ENCODE measurements at places on chromosomes 1 and 21.
A peak's percentile ranks its signal among the peaks of the same experiment; 100 is the strongest.

GRCh38 chr21:36985751-36986594, 19.5 kb upstream of the HLCS start:
- H3K4me3 ChIP-seq: no peak overlapping the region
- no peak overlapping the region for H3K27ac ChIP-seq
- H3K27me3 ChIP-seq: no peaks in the 10 kb centered on the region
- no peaks in the 10 kb centered on the region for H3K36me3 ChIP-seq
- peaks cover 23% of the 10 kb centered on the region for H3K4me1 ChIP-seq
- no peak for DNase-seq

- H3K4me3 ChIP-seq: peak overlapping the region; percentile 88
- H3K4me1 ChIP-seq: peaks cover 8% of the 10 kb centered on the region
- H3K36me3 ChIP-seq: peaks cover 25% of the 10 kb centered on the region
- no peak for DNase-seq
Measured at GRCh38 chr1:36464605-36465393, 615 bp upstream of the MRPS15 start.

- DNase-seq: no peak
- H3K4me3 ChIP-seq: no peak overlapping the region
- H3K27me3 ChIP-seq: no peaks in the 10 kb centered on the region
- no peaks in the 10 kb centered on the region for H3K4me1 ChIP-seq
- no peak overlapping the region for H3K27ac ChIP-seq
Measured at GRCh38 chr1:89167590-89168230, 8.1 kb downstream of the GBP7 start.

GRCh38 chr1:229148041-229148671, 122.8 kb upstream of the RAB4A start:
- H3K27me3 ChIP-seq: no peaks in the 10 kb centered on the region
- no peak overlapping the region for H3K27ac ChIP-seq
- H3K4me1 ChIP-seq: peaks cover 15% of the 10 kb centered on the region
- H3K36me3 ChIP-seq: no peaks in the 10 kb centered on the region
- DNase-seq: peak; percentile 40

GRCh38 chr1:104801344-104801743, 1051.6 kb downstream of the AMY1C start:
- H3K27me3 ChIP-seq: no peaks in the 10 kb centered on the region
- no peaks in the 10 kb centered on the region for H3K36me3 ChIP-seq
- no peak for DNase-seq
- no peaks in the 10 kb centered on the region for H3K4me1 ChIP-seq
- no peak overlapping the region for H3K27ac ChIP-seq
- no peak overlapping the region for H3K4me3 ChIP-seq

GRCh38 chr1:53567450-53567849, 108.3 kb downstream of the DMRTB1 start:
- no peak for DNase-seq
- peaks cover 3% of the 10 kb centered on the region for H3K27me3 ChIP-seq
- no peak overlapping the region for H3K4me3 ChIP-seq
- peaks cover 12% of the 10 kb centered on the region for H3K4me1 ChIP-seq
- no peaks in the 10 kb centered on the region for H3K36me3 ChIP-seq

DNA sequence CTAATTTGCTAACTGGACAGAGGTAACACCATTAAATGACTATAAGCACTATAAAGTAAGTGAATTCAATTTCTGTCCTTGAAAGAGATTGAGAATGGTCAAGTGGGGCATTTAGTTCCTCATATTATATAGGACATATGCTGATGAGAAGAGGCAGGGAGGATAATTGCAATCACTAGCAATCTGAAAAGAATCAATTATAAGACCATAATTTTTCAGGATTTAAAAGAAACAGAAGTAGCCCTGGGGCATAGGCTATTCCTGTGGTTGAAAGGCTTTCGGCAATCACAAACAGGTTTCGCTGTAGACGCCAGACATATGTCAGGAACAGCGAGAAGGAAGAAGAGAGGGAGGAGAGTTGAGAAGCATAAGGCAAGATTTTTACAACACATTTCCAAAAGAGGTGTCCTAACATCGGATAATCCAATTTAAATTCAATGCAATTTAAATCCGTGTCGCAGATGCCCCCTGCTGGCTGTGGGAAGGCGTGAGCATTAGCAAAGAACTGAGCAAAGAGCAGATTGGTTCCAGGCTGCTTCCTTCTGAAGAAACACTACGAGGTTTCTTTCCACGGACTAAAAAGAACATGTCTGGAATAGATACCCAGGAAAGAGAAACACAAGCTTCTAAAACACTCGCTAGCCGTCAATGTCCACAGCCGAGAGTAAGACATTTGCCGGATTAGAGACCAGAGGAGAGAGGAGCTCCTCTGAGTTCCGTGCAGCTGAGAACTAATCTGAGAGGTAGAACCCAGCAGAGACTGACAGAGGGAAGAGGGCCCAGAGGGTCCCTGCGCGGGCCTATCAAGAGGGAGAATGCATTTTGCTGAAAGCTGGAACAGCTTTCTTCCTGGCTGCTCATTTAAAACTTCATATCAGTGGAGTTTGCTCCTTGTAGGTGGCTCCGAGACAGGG, 27.9 kb downstream of the RGS5 start:
- peaks cover 34% of the 10 kb centered on the region for H3K4me1 ChIP-seq
- no peak overlapping the region for H3K27ac ChIP-seq
- DNase-seq: peak; percentile 83

- peak overlapping the region; percentile 71 for H3K4me3 ChIP-seq
- DNase-seq: peak; percentile 86
- no peaks in the 10 kb centered on the region for H3K27me3 ChIP-seq
- peaks cover 55% of the 10 kb centered on the region for H3K4me1 ChIP-seq
Measured at GRCh38 chr1:23558140-23558871, 995 bp downstream of the ID3 start.

GRCh38 chr1:178057141-178057765, 36.7 kb upstream of the RASAL2 start:
- H3K4me3 ChIP-seq: peak overlapping the region; percentile 13
- H3K36me3 ChIP-seq: no peaks in the 10 kb centered on the region
- peak overlapping the region; percentile 41 for H3K27ac ChIP-seq
- H3K27me3 ChIP-seq: no peaks in the 10 kb centered on the region

DNA sequence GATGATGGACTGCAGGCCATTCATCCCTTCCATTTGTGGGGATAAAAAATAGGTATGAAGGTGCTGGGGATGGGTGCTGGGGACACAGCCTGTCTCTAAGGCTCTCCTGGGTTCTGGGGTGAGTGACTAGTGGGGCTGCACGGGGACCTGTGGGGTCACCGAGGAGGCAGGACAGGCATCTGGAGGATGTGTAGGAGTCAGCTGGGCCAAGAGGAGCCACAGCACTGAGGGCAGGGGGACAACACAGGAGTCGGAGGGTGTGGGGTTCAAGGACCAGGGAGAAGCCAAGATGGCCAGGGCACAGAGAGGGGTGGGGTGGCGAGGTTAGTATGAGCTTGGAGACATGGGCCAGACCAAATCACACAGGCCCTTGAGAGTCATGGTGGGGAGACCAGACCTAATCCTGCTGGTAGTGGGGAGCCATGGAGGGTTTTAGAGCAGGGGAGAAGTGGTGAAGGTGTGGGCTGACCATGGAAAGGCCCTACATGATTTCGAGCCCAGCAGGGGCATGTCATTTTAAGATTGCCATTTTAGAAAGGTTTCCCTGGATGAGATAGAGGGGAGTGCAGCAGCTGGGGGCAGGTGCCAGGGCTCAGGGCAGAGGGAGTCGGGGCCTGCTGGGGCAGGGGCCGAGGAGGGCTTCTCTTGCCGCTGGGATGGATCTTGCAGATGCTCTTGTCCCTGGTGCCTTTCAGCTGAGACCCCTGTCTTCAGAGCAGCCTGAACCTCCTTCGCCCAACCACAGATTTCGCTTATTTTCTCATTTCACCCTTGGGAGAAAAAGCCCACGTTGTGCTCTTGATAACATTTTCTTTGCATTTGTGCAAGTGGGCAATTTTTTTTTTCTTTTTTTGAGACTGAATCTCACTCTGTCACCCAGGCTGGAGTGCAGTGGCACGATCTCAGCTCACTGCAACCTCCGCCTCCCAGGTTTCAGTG, 22.7 kb downstream of the SERINC2 start:
- no peaks in the 10 kb centered on the region for H3K36me3 ChIP-seq
- H3K4me1 ChIP-seq: no peaks in the 10 kb centered on the region
- H3K4me3 ChIP-seq: no peak overlapping the region
- H3K27ac ChIP-seq: no peak overlapping the region

- DNase-seq: no peak
- no peaks in the 10 kb centered on the region for H3K36me3 ChIP-seq
- no peaks in the 10 kb centered on the region for H3K27me3 ChIP-seq
- no peak overlapping the region for H3K27ac ChIP-seq
- no peak overlapping the region for H3K4me3 ChIP-seq
Measured at GRCh38 chr1:23163395-23163794, 5.3 kb downstream of the LUZP1 start.

DNA sequence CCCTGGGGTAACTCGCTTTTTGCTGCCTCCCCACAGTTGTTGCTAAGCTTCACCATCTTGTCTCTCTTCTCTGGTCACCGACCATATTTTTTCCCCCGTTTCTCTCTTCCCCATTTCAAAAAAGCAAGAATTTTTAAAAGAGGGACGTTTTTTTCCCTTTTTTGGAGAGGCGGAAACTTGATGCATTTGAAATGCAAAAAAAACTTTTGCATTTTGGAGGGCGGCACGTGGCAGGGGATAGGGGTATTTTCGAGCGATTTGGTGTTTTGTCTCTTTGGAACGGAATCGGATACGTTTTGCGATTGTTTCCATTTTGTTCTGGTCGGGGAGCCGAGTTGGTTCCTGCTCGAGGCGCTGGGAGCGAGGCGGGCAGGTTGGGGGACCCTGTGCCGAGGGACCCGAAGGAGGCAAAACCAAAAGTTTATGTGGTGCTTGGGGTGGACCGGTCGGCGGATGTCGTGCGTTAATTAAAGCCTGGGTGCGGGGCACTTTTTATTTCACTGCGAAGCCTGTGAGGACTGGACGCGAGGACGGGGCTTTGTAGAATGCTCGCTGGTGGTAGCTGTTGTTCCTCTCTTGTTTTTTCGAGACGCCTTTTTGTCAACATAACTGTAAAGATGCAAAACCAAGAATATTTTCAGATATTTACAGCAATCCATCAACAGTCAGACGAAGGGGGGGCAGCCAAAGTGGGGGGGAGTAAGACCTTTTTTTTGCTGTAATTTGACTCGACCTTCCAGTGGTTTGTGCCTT, 884 bp downstream of the H3-3A start:
- no peaks in the 10 kb centered on the region for H3K27me3 ChIP-seq
- H3K4me3 ChIP-seq: peak overlapping the region; percentile 88
- peak overlapping the region; percentile 99 for H3K27ac ChIP-seq
- peaks cover 23% of the 10 kb centered on the region for H3K36me3 ChIP-seq
- peak; percentile 78 for DNase-seq

- peaks cover 51% of the 10 kb centered on the region for H3K27me3 ChIP-seq
- no peaks in the 10 kb centered on the region for H3K36me3 ChIP-seq
- no peak for DNase-seq
- no peak overlapping the region for H3K27ac ChIP-seq
- peak overlapping the region; percentile 53 for H3K4me3 ChIP-seq
Measured at GRCh38 chr1:40315795-40316594, 1.1 kb downstream of the COL9A2 start.

GRCh38 chr21:45618846-45619485, 24.6 kb upstream of the PCBP3 start:
- H3K4me1 ChIP-seq: no peaks in the 10 kb centered on the region
- no peak overlapping the region for H3K27ac ChIP-seq
- no peak for DNase-seq

GRCh38 chr1:1926886-1927660, 8.0 kb upstream of the TMEM52 start:
- no peaks in the 10 kb centered on the region for H3K4me1 ChIP-seq
- no peaks in the 10 kb centered on the region for H3K27me3 ChIP-seq
- no peak overlapping the region for H3K27ac ChIP-seq

- no peak overlapping the region for H3K4me3 ChIP-seq
- no peaks in the 10 kb centered on the region for H3K27me3 ChIP-seq
- no peak overlapping the region for H3K27ac ChIP-seq
- DNase-seq: no peak
Measured at GRCh38 chr1:51760872-51761271, 117.7 kb downstream of the NRDC start.

DNA sequence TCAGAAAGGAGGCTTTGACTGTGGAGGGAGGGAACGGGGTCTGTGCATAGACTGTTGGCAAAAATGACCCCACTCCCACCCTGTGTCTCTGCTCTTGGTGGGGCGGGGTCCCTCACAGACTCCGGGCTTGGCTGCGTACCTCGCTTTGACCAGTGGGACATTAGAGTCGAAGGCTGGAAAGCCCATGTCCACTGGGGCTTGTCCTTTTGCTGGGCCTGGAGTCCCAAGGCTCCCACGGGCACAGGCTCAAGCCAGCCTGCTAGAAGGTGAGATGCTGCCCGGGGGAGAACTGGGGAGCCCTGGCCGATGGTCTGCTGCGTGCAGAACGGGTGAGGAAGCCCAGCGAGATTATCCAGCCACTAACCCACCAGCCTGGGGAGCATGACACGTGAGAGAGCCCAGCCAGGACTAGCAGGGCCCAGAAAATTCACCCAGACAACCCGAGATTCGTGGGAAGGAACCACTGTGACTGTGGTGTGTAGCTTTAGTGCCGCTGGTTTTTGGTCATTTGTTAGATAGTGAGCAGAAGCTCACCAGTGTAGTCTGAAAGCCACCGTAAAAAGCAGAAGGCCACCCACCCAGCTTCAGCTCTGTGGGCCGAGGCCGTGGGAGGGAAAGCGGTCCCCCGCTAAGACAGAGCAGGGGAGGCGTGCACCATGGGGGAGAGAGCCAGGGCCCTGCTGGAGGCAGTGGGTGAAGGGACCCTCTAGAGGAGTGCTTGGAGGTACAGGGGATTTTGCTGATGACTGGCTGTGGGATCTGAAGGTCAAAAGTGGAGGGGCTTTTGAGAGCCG, 78.3 kb upstream of the C1orf174 start:
- H3K4me3 ChIP-seq: no peak overlapping the region
- no peak overlapping the region for H3K27ac ChIP-seq
- H3K4me1 ChIP-seq: no peaks in the 10 kb centered on the region
- H3K36me3 ChIP-seq: no peaks in the 10 kb centered on the region

DNA sequence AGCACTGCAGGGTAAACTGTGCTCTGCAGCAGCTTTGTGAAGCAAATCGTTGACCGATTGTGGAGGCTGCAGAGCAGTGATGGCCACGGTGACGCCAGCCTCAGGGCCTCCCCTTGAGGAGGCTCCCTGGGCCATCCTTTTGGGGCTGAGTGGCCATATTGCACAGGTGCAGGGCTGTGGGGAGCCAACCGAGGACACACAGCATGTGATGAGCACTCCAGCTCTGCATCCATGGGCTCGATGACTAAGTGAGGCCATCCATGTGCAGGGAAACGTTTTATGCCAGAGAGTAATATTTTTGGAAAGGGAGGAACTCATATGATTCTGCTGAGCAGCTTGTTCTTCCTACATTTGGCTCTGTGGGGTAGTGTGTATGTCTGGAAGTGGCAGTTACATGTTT, 24.6 kb downstream of the KCNK1 start:
- H3K4me1 ChIP-seq: peaks cover 9% of the 10 kb centered on the region
- no peak overlapping the region for H3K27ac ChIP-seq
- no peak for DNase-seq

GRCh38 chr1:204286315-204286714, 72.5 kb upstream of the GOLT1A start:
- DNase-seq: no peak
- H3K27ac ChIP-seq: peak overlapping the region; percentile 73
- H3K36me3 ChIP-seq: no peaks in the 10 kb centered on the region
- peak overlapping the region; percentile 22 for H3K4me3 ChIP-seq

Measured in stomach (tissue), 19 donors.